ENCODE measurements at places on chromosomes 12 and 14.

- no peak for DNase-seq
Observed at GRCh38 chr14:73823339-73823885, 28.2 kb upstream of the PTGR2 start.

GRCh38 chr12:6206327-6206726 is 6.1 kb downstream of the CD9 start:
- no peak for DNase-seq

DNA sequence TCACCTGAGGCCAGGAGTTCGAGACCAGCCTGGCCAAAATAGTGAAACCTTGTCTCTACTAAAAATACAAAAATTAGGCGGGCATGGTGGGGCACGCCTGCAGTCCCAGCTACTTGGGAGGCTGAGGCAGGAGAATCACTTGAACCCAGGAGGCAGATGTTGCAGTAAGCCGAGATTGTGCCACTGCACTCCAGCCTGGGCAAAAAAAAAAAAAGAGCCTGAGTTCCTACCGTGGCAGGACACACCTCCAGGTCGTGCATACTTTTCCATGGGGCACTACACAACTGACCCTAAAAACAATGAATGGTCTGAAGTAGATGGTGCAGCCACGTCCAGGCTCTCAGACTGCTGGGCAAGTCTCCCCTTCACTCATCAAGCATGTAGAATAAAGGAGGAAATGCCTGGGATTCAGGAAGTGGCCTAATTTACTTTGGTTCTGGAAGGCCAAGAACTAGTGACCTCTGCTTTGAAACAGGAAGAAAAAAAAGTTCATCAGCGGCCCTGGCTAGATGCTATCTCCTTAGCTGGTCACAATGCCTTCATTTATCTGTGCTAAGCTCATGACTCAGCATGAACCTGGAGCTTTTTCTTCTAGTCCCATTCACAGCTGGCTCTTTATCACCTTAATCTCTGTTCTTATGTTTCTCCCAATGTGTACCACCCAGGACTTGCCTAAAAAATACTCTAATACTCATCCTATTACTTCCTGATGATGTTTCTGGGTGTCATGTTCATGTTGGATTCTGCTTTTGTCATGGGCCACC is 55.8 kb upstream of the OR6J1 start:
- DNase-seq: no peak

- DNase-seq: no peak
Observed at GRCh38 chr14:63840981-63841380, 11.8 kb upstream of the SYNE2 start.

DNA sequence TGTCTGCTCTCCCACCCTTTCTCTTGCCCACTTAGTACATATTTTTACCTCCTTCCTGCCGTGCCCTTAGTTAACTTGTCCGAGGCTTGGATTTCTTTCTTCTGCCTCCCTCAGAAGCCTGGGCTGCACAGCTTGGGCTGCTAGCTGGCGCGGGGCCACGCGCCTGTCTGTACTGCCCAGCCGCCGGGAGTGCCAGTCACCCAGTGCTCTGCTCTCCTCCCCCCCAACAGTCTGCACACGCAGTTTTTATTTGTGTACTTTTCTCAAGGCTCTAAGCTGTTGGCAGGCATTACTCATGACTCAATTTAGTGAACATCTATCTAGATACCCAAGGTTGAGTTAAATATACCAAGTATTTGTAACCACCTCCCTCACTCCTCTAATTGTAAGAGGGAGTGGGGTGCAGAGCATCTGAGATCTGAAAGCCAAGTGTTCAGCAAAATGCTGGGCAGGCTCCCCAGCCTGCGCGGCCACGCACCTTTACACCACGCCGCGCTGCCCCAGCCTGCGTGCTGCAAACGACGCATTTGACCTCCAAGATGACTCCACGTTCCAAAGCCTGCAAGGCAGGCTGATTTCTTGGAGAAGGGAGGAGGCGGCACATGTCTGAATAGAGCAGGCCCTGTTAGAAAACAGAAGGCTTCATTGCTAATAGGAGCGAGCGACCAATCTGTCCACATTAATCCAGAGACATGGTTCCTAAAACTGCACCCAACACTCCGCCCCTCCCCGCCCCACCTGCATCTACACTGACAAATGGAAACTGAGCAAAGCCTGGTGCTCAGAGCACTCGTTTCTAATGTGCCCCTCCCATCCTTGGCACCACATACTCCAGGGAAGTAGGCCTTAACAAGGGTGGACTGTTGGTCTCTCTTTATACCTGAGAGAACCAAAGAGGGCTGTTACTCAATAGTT is 18.2 kb upstream of the CACNA2D4 start:
- DNase-seq: peak; percentile 64

- peak; percentile 19 for DNase-seq
Observed at GRCh38 chr12:119412811-119413794, 78.6 kb downstream of the CCDC60 start.
